Hematopoietic multipotent progenitor cell treated with erythropoietin and hydrocortisone succinate and interleukin-3 and kit ligand, for 8 days (in vitro differentiated cells): ENCODE measurements at places on chromosomes 4 and X.

GRCh38 chr4:186948361-186949242, 224.9 kb upstream of the FAT1 start:
- DNase-seq: no peak

GRCh38 chr4:54101190-54102041, 1.5 kb downstream of the GSX2 start:
- no peak for DNase-seq

DNA sequence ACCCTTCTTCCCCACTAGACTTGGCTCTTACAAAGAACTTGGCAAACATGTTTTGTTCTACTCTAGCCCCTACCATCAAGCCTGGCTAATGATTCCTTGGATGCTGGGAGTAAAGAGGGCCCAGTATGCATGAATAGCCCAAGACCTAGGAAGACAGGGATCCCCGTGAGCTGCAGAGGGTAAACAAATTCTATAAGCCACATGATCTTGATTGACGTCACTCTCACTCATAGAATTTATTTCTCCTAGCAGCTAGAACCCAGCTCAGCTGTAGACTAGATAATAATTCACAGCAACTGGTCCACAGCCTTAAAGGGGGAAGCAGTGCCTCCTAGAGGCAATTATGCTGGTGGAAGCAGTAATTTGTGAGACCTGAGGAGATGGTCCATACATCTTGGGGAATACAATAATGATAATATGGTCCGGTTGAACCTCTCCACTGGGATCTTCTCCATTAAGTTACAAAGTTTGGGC, 16.1 kb upstream of the USO1 start:
- DNase-seq: peak; percentile 56

DNA sequence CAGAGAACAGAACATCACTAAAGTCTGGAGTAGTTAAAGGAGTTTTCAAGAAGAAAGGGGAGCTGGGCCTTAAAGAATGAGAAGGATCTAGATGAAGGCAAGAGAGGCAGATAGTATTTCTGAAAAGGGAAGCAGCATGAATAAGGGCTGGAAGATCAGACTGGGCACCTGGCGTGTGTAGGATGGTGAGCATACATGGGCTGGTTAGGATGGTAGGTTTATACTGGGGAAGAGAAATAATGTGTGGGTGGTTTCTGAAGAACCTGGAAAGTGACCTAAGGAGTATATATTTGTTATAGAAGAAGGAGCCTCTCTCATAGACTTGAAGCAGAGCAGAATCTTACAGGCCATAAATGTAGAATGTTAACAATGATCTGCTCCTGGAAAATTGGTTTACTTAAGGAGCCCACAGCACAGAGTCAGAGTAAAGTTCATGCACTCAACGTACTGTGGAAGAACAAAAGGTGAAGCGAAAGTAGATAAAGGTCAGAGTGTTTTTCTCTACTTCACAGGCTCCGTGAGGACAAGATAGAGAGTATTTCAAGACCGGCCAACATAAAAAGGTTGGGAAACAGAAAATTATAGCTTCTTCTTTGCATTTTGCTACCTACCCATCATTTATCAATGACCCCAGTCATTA, 35.8 kb downstream of the MBNL3 start:
- no peak for DNase-seq

DNA sequence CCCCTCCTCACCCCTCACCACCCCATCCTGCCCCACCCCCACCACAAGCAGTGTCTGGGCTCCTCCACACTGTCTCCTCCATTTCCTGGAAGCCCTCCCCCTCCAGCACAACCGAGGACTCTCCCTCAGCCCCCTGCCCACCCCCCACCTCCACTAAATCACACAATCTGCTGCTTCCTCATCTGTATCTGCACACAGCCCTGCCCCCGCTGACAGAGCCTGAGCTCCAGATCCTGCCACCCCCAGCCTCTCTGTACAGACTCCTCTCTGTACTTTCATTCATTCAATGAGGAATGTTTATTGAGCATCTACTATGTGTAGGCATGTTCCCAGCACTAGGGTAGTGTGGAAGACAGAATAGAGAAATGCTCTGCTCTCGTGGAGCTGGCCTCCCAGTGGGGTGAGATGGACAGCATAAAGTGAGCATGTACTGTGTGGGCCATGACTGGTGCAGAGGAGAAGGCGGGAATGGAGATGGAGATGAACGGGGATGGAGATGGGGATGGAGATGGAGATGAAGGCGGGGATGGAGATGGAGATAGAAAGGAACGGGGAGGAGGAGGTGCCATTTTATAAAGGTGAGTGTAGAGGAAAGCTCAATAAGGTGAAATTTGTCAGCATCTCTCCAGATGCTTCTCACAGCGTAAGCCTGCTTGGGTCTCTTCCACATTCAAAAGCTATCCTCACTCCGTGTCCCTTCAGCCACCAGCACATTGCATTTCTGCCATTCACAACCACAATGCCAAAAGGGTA, 2.5 kb upstream of the PPP2R2C start:
- DNase-seq: no peak

GRCh38 chr4:151853034-151853433, 92.2 kb upstream of the GATB start:
- no peak for DNase-seq

DNA sequence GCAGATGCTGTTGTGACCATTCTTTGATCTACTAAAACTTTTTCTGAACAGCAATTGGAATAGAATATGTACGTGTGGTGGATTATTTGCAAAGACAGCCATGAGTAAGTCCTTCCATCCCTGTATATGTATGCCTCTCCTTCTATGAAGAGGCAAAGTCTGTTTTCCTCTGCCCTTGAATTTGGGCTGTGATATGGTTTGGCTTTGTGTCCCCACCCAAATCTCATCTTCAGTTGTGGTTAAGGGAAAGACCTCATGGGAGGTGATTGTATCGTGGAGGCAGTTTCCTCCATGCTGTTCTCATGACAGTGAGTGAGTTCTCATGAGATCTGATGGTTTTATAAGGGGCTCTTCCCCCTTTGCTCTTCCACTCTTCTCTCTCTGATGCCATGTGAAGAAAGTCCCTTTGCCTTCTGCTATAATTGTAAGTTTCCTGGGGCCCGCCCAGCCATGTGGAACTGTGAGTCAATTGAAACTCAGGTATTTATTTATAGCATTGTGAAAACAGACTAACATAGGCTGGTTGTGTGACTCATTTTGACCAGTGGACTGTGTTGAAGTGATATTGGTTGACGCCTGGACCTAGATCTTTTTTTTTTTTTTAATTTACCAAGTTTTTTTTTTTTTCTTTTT, 108.3 kb upstream of the CAMK2D start:
- no peak for DNase-seq

- DNase-seq: no peak
These were observed 27.1 kb upstream of the HGFAC start for GRCh38 chr4:3414421-3415279.

DNA sequence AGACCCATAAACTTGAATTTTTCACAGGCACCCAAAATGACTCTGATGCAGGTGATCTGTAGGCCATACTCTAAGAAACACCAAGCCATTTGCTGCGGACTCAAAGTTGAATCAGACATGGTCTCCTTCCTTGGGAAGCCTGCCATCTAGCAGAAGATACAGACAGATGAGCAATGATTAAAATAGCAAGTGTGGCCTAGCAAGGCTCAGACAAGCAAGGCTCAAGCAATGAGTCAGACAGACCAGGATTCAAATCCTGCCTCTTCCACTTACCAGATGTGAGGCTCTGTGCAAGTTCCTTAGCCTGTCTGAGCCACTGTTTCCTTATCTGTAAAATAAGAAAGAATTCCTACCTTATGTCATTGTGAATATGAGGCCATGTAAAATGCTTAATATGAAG, 2.3 kb downstream of the CCDC149 start:
- no peak for DNase-seq

GRCh38 chrX:64334467-64334866, 60.8 kb downstream of the MTMR8 start:
- no peak for DNase-seq

GRCh38 chrX:41293269-41293668, 40.7 kb upstream of the DDX3X start:
- peak; percentile 41 for DNase-seq

- no peak for DNase-seq
These were observed 49.9 kb upstream of the PGRMC1 start for GRCh38 chrX:119186194-119186593.

DNA sequence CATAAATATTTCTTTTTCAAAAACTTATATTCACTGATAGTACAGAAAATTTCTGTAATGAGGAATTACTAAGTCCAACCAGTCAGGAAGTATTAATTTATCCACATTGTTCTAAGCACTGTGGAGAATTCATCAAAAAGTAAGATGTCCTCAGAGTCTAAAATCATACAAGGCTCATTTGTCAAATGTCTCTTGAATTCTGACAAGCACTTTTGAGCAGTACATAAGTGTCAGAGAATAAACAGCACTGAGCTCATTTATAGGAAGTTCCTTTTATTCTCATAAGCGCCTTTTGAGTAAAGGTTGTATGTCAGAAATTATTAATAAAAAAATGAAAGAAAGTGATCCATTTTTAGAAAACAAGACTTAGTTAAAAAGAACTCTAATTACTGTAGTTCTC, 523.2 kb upstream of the EPHA5 start:
- DNase-seq: no peak

- no peak for DNase-seq
These were observed 2.9 kb downstream of the TMEM128 start for GRCh38 chr4:4245172-4245571.

DNA sequence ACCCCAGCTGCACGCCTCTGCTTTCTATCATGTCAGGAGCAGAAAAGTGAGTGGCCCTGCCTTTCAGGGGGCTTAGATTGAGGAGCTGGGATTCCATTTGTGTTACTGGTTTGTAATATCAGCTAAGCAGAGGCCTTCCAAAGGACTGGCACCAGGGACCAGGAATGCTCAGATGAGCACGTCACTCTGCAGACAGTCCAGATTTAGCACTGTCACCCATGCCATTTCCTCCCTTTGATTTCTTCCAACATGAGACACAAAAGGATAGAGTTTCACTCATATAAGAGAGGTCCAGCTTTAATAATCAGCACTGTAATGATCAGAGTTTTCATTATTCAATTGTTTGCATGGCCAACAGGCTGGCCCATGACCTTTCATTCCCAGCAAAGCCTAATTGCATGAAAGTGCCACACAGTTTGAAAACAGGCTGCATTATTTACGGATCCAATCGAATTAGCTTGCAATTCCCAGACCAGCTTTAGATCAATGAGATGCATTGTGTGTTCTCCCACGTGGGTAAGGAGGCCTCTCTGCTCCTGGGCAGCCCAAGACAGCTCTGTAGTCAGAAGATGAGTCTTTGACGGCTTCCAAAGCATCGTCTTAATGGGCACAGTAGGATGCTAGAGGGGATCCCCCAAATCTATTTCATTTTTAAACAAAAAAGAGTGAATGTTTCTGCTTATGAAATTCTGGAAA, 9.8 kb upstream of the SLC2A9 start:
- no peak for DNase-seq
